NB4 (cell line): ENCODE measurements at places on chromosomes 2 and 18.

DNA sequence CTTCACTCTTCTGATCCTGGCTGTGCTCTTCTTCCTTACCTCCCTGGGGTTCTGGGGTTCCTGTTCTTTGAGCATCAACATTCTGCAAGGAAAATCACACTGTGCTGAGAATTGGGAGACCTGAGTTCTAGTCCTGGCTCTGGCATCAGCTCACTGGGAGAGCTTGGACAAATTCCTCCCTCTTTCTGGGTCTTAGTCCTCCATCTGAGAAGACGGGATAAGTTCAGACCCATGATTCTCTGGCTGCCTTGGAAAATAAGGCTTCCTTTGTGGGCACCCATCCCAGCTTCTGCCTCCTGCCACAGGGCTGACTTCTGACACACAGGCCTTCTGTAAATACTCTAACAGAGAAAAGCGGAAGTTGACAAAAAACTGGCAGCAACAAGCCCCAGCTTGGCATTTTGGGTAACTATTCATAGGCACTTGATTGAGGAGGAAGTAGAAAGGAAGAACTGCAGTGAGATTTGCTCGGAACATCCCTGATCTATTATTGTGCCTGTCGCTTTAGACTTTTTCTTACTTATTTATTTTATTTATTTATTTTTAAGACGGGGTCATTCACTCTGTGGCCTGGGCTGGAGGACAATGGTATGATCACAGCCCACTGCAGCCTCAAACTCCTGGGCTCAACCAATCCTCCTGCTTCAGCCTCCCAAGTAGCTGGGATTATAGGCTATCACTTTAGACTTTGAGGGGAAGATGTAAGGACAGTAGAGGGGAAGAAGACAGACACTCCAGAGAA is 7.9 kb downstream of the PCBP1 start:
- peak; percentile 96 for DNase-seq

- DNase-seq: no peak
Measured at GRCh38 chr2:148503516-148503915, 141.0 kb upstream of the EPC2 start.

DNA sequence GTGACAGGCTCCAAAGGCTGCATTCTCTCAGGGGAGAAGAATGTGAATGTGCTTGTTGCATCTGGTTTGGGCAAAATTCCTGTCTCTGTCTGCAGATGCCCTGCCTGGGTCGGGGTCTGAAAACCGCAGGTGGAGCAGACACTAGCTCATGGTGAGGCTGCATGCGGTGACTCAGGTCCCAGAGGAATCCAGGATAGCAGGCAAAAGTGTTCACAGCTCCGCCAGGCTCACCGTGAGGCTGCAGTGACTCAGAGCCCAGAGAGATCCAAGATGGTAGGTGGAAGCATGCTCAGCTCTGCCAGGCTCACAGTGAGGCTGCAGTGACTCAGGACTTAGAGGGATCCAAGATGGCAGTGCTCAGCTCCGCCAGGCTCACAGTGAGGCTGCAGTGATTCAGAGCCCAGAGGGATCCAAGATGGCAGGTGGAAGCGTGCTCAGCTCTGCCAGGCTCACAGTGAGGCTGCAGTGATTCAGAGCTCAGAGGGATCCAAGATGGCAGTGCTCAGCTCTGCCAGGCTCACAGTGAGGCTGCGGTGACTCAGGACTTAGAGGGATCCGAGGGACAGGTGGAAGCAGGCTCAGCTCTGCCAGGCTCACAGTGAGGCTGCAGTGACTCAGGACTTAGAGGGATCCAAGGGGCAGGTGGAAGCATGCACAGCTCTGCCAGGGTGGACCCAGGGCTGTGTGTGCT is 200.5 kb downstream of the ACKR3 start:
- peak; percentile 67 for DNase-seq

DNA sequence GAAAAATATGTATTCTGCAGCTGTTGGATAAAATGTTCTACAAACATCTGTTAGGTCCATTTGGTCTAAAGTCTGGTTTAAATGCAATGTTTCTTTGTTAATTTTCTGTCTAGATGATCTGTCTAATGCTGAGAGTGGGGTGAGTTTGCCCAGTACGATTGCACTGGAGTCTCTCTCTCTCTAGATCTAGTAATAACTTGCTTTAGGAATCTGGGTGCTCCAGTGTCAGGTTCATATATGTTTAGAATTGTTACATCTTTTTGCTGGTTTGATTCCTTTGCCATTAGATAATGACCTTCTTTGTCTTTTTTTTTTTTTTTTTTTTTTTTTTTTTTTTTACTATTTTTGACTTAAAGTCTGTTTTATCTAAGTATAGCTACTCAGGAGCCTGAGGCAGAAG is 10.4 kb downstream of the GCC2 start:
- no peak for DNase-seq
